Activated CD4-positive, CD25-positive, alpha-beta regulatory T cell (primary cell): ENCODE measurements at places on chromosomes 12 and 14.
A peak's percentile ranks its signal among the peaks of the same experiment; 100 is the strongest.

DNA sequence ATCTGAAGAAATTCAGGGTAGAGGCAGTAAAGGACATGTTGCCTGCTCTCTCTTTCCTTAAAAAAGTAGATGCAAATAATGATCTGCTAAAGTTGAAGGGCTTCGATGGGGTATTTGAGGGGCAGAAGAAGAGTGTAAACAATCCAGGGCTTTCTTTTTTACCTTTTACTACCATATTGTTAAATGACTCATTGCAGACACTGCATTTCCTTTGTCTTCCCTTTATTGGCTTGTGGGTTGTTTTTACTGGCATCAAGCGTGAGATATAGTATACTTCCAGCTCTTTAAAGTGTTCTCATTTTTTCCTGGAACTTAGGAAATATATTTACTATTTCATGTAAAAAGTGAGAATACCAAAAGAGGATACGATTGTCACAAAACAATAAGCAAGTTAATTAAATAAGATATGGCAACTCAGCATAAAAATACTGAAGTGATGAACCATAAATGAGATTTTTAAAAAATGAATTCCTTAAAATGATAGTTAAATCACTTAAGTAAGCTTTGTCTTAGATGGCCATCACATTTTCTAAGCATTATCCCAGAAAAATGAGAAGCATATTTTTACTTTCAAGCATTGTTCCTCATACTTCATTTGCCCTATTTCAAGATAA is 72.3 kb upstream of the KRAS start:
- DNase-seq: no peak

GRCh38 chr14:102264355-102264754 is 40.6 kb downstream of the MOK start:
- DNase-seq: no peak

DNA sequence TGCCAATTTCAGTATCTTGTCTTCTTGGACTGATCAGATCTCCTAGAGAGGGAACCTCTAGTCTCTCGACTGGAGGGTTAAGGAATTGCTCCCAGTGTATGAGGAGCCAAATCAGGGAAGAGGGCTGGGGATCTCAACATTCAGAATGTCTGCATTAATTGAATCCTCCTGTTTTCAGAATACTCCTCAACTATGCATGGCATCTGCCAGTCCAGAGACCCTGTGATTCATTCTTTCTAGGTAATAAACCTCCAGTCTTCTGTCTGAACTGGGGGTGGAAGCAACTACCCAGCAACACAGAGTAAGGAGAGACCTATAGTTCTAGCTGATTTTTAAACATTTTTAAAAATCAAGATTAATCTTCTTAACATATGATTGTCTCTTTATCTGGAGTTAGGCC is 92.7 kb downstream of the AKAP6 start:
- no peak for DNase-seq

DNA sequence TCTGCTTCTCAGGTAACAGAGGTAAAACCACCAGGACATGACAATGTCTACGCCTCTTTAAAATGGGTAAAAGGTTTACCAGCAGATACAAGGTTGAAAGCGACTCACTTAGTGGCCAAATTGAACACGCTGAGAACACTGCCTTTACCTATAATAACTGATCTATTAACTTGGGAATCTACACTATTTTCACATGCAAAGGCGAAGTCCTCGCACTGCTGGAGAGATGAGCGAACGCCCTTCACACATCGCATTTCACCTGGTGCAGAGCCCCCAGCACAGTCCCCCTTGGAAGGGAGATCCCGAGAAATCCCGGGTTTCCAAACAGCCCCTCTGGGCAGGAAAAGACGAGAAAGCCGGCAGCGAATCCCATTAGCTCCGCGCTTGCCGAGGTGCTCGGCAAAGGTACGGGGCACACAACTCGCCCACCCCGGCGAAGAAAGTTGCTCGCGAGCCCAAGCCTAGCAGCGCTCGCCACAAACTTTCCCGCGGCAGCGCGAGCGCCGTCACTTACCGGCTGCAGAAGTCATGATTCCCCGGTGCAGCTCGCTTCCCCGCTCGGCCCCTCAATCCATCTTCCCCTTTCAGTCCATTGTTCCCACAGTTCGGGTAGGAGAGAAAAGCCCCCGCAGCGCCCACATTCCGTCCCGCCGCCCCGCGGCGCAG is 423 bp downstream of the FGD6 start:
- DNase-seq: peak; percentile 42

DNA sequence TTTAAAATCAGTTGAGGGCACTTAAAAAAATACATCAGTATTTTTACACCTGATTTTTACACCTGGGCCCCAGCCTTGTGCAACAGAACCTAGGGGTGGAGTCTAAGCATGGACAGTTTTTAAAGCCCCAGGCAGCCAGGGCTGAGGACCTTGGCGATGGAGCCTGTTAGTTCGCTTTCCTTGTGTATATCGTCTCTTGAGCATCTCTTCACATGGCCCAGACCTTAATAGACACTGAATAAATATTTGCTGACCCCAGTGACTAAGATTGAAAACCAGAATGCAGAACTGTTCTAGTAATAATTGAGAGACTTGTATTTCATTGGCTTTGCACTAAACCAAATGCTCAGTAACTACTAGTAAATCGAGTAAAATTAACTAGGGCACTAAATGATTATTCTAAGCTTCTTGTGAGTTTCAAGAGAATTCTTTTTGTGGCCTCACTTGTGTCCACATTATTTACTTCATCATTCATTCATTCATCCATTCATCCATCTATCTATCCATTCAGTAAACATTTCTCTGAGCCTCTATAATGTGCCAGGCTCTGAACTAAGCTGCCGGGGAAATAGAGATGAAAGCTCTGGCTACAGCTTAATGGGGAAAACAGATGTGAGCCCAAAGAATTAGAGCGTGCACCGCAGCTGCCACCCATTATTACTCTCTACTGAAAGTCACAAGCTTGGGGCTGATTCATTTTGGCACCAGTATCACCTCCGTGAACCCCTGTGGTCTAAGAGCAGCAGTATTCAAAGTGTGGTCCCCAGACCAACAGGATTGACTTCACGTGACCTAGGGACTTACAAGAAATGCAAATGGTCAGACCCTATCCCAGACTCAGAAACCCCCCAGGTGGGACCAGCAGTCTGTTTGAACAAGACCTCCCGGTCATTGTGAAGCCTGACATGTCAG is 30.7 kb upstream of the BCL7A start:
- no peak for DNase-seq

GRCh38 chr14:101320396-101320795 is 240.9 kb upstream of the DIO3 start:
- DNase-seq: no peak
